ENCODE measurements at places on chromosomes 3 and 15.
A peak's percentile ranks its signal among the peaks of the same experiment; 100 is the strongest.

DNA sequence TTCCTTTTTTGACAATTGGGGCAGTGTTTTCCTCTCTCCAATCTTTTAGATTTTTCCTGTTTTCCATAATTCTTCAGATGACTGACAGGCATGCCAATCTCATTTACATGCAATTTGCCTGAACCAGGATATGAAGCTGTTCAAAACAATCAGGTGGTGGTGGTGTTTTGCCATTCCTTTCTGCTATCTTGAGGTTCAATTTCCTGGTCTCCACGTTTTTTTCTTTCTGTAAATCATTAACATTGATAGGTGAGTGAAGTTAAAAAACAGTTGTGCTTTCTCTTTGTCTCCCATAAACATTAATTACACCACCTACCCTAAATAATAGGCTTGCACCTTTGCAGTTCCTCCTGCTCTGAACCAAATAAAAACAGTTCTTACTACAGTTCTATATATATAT lies 49.1 kb downstream of the C2CD4A start:
- DNase-seq, result no peak

- DNase-seq, result no peak
Observed at GRCh38 chr15:45489690-45490238, 32.8 kb downstream of the SLC30A4 start.

- no peak for DNase-seq
Observed at GRCh38 chr15:71659730-71660067, 150.7 kb upstream of the NR2E3 start.

- DNase-seq, result peak; percentile 38
Observed at GRCh38 chr15:41987925-41988275, 15.5 kb upstream of the EHD4 start.

GRCh38 chr3:186511245-186511644 lies 32.9 kb downstream of the CRYGS start:
- DNase-seq, result no peak

DNA sequence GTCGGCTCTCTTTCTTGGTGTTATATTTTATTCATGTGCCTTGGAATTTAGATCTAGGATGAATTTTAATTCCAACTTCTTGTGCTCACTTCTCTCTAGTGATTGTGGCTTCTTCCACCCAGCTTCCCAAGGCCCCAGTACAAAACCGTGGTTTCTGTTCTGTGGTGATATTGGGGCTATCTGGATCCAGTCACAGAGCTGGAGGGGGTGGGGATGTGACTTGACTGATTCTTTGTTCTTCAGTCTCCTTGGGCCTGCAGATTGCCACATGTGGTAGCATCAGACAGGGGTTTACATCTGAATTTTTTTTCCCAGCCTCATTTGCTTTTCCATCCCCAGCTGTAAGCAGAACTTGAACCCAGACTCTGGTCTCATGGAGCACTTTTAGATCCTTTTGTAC lies 98.5 kb upstream of the ADAMTSL3 start:
- DNase-seq, result no peak

DNA sequence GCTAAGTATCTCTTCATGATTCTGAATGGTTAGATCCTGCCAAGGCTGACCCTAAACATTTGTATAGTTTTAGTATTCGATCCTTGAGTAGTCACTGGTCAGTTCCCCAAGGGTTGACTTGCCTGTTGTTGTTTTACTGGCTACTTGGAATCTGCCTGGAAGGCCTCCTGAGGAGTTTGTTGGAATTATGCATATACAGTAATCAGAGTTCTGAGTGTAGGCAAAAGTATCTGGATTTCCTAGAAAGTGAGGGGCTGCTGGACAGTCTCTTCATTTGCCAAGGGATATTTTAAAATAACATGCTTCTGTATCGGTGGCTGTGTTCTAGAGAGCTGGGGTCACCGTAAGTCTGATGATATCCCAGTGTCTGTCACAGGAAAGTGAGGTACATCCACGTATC lies 333.2 kb upstream of the C2CD4B start:
- no peak for DNase-seq

DNA sequence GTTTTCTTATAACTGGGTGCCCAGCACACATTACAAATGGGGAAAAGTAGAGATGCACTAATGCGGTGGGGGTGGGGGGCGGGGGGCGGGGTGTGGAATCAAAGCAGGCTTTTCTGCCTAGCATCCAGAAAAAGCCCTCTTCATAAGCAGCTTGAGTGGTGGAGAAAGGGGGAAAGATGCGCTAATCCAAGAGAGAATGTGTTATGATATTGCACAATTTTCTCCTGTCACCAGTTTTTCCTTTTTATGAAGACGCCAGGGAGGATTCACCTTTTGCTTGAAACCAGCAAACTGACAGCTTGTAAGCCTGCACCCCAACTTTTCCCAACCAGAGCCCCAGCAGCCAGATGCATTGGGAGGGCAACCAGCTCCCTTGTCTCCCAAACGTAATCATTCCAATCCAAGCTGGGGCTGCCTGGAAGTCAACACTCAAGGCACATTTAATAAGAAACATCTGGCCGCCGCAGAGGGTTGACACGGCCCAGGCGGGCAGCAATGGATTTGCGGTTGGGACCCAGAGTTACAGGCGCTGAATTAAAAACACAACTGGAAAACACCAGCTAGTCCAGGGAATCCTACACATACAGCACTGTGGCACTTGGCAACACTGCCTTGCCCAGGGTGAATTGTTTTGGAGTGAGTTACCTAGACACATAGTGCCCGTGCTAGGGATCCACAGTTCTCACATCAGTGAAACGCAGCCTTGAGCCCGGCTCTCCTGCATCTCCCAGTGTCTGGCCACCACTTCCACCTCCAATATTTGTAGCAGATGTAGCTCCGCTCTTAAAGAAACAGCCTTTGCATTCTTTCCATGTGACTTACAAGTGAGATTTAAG lies 218.5 kb upstream of the PRICKLE2 start:
- no peak for DNase-seq

GRCh38 chr3:46905213-46905560 lies 27.7 kb downstream of the PTH1R start:
- DNase-seq, result no peak

All from islet precursor cell (in vitro differentiated cells).